ENCODE measurements at places on chromosomes 5 and 9.

GRCh38 chr5:133366438-133366837 lies 245.9 kb downstream of the FSTL4 start:
- peak; percentile 57 for DNase-seq

DNA sequence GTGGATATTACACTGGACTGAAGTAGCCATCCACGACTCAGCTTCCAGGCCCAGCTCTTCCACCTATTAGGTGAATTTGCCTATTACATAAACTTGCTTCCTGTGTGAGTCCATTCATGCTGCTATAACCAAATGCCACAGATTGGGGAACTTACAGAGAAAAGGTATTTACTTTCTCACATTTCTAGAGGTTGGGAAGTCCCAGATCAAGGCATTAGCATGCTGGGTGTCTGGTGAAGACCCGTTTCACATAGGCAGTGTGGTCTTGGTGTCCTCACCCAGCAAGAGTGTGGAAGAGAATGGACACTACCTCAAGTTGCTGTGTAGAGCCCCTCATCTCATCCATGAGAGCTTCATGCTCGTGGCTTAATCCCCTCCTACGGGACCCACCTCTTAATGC lies 282.6 kb downstream of the IRX1 start:
- peak; percentile 27 for DNase-seq

- no peak for DNase-seq
Measured at GRCh38 chr5:134122530-134122929, 8.0 kb downstream of the TCF7 start.

DNA sequence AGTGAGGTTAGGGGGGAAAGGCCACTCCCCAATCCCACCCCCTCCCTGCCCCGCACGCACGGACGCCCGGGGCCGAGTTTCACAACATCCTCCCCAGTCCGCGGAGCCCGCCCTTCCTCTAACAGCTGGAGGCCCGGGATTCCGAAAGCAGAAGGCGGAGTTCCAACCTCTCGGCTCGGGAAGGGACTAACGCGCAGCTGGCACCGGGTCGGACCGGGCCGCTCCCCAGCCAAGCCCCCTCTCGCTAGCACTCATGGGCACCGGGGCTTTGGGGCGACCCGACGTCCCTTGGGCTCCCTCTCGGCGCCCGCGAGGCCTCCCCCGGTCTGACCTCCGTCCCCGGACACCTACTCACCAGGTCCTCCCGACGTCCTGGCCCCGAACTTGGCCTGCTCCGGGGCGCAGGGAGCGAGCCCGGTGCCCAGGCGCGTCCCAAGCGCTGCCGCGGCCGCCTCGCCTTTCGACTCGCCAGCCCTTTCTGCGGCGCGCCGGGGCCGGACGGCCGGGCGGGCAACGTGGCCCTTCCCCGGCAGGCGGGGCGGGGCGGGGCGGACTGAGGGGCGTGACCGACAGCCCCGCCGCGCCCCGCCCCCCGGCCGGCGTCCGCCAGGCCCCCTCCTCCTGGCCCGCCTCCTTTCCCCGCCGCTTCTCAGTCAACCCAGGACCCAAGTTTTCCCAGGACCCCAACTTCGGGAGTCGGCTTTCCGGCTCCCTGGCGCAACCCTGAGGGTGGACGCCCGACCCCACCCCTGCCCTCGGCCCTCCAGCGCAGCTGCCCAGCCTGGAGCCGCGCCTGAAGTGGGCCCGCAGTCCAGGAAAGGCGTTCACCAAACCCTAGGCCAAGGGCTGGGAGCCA lies at the start of gene MGAT1:
TSS of gene MGAT1 (minus strand) at position 482 of the 856 bp plus-strand sequence. CDS start 9,835 bp downstream, outside the sequence.
- peak; percentile 86 for DNase-seq

DNA sequence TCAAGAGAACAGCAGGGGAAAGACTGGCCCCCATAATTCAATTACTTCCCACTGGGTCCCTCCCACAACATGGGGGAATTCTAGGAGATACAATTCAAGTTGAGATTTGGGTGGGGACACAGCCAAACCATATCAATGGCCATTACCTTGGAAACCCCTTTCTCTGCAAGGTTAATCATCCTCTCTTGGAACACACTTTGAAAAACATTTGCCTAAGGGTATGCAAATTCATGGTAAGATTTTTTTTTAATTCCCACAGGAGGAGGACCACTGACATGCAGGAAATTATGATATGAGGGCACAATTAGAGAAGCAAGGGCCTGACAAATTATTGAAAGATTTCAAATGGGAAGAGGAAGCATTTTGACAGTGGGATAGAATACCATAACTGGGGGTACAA lies 61.7 kb upstream of the NIPAL4 start:
- DNase-seq, result no peak

DNA sequence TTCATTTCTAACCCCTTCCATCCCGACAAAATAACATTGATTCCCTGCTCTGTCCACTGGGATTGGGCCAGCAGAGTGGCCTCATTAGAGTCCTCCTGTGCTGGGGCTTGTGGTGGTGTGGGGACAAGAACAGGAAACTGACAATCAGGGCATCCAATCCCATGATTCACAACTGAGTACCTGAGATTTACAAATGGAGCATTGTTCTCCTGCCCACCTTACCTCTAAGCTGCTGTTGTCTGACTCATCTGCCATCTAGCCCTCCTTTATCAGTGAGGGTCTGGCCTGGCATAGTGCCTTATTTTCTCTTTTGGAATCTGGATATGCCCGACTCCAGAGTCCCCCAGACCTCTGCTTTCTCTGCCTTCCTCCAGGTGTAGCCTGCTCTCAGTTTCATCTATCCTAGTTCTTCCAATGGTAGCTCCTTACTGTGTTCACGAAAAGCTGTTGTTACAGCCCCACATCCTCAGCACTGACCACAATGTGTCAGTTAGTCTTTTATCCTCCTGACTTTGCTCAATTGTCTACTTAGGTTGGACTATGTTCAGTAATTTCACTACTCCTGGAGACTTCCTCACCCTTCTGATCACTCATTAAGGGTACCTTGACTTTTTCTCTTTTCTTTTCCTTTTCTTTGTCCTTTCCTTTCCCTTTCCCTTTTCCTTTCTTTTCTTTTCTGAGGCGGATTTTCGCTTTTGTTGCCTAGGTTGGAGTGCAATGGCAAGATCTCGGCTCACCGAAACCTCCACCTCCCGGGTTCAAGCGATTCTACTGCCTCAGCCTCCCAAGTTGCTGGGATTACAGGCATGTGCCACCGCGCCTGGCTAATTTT lies 13.4 kb downstream of the WNT8A start:
- peak; percentile 4 for DNase-seq

GRCh38 chr5:32098890-32099310 lies 75.2 kb downstream of the GOLPH3 start:
- no peak for DNase-seq

- DNase-seq, result peak; percentile 33
Measured at GRCh38 chr9:3238236-3238635, 287.6 kb downstream of the RFX3 start.

DNA sequence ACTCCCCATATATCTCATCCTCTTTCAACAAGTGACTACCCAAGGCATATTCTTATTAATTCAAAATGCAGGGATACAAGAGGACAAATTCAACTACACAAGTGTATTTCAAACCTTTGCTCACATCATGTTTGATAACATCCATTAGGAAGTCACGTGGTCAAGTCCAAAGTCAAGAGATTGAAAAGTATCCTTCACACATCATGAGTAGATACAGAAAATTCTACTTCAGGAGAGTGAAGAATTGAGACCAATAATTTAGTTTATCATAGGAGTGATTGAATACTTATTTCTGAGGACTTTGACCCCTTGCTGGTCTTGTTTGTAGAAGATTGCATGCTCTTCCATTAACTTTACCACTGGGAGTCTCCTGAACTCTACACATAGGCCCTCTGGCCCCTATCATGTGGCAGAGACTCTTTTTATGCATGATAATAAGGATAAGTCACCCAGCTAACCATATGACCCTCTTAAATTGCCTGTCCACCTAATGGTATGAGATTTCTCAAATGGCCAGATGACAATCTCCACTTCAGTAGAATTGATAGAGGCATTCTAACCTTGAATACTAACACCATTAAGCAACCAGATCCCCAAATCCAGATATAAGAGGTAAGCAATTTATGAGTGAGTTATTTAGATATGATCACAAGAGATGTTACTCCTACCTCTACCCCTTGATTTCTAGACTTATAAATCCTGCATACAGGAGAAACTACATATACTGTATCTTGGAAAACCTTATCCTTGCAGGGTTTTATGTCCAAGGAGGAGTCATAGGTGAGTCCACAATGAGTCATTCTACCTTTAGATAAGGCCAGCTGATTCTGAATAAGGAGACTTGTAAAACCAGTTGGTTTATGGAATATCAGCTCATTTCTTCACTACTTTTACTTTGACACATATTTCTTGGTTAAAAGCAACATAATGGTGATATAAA lies 26.6 kb upstream of the SLC46A2 start:
- peak; percentile 80 for DNase-seq

GRCh38 chr5:118832974-118833373 lies 155.4 kb downstream of the DTWD2 start:
- no peak for DNase-seq

DNA sequence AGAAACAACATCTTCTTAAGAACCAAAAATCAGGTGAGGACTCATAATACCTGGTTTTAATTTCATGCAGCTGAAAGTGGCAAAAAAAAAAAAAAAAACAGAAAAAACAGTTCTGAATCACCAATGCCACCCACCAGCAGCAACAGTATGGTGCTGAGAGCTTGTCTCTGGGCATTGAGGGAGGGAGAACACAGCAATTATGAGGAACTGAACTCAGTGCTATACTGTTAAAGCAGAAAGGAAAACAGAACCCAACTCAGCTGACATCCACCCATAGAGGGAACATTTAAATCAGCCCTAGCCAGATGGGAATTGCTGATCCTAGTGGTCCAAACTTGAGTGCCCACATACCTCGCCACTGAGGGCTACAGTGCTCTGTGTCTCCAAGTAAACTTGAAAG lies 657.9 kb downstream of the ACTL7B start:
- DNase-seq, result no peak

DNA sequence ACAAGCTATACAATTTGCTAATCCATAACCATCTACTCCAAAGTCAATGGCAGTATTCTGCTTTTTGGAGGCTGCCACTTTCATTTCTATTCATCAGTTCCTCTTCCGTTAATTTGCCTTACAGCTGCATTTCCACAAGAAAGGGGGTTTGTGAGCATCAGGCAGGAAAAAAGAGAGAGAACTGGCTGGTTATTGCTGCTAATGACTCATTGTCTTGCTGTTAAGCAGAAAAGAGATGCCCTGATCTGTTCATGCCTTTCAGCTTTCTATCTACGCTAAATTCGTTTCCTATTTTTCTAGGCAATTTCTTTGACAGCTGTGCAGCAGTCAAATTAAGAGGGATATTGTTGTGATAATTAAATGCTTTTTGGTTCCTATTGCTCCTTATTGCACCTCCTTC lies 65.9 kb upstream of the GNAQ start:
- no peak for DNase-seq

DNA sequence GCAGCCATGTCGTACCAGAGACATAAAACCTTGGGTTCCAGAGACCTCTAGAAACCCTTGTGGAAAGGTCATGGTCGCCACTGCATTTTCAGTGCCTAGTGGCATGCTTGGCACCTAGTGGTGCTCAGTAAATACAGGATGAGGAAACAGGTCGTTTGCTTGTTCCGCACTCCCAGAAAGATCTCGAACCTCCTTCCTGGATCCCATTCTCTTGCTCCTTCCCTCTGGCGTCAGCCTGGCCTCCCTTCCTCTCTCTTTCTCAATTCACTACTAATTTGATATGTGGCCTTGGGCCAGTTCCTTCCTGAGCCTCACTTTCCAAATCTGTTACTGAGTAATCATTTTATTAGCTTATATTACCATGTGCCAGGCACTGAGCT lies 4.4 kb downstream of the NDST1 start:
- DNase-seq, result no peak

- DNase-seq, result peak; percentile 93
Measured at GRCh38 chr9:104854613-104855012, 73.3 kb downstream of the ABCA1 start.

- DNase-seq, result no peak
Measured at GRCh38 chr9:127897193-127897692, 2.2 kb downstream of the ST6GALNAC6 start.

DNA sequence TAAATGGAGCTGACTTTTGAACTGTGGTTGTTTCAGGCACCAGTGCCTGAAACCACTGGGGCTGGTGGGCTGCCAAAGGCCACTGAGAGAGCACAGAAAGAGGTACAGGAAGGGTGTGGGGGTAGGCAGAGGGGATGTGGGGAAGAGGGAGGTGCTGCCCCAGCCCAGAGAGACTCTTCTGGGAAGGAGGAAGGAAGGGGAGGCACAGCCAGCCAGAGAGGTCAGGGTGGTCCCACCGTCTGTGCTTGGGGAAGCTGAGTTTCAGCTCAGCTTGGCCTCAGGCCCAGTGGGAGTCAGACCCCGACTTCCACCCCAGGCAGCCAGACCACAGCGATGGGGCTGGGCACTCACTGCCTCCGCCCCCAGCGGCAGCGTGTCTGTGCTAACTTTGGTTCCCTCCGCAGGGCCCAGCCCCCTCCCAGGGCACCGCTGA lies 8.6 kb upstream of the PHYKPL start:
- no peak for DNase-seq

DNA sequence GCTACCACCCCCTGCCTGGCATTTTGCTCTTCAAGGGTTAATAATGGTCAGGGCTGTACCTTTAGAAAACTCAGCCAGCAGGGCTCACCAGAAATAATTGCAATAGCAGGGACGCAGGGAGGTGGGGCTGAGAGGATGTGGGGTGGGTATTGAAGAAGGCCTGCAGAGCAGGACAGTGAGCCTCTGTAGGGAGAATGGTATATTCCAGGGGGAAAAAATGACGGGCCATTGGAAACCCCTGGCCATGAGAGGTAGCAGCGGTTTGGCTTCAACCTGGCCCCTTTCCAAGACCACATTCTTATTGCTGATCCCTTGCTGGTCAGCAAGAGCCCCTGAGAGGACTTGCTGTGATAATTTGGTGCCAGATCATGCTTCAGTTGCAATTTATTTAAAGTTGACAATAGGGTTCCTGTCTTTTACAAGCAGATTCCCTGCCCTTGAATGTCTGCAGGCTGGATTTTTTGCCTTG lies 36.7 kb upstream of the CTNNA1 start:
- DNase-seq, result no peak

GRCh38 chr9:122263699-122264349 lies 816 bp downstream of the RBM18 start:
- DNase-seq, result peak; percentile 1

DNA sequence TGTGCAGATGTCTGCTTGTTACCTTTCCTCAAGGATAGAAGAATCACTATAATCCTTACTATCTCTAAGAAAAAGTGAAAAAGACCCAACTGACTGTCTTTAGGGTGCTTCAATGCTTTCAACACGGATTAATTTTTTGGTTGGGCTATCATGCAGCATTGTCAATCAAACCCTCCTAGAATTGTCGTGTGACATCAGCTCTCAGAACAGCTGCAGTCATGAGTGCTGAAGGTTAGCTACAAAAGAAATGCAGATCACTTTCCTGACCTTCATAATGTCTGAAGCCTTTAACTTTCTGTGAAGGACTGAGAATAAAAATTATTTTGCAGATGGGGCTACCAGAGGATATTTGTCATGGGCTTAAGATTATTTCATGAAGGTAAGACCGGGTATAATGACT lies 107.9 kb upstream of the EFNA5 start:
- DNase-seq, result no peak

DNA sequence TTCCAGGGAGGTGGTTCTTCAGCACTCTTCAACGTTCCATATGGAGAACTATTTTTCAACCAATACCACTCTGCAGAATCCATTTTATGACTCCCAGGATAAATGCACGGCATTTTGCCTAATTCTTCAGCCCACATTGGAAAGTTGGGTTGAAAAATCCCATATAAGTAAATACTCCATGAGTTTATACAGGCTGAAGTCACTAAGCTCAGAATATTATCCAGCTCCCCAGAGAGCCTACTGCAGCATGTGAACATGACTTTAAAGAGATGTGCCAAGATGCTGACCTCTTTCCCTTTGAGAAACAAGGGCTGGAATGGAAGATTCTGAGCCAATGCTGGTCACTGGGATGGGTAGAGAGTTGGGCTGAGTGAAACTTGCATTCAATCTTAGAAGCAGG lies 111.9 kb upstream of the SLIT3 start:
- no peak for DNase-seq

Data from epithelial cell of esophagus (primary cell).